Pulmonary artery endothelial cell (primary cell): ENCODE measurements at places on chromosomes 5 and 9. TPM values are rescaled to one million over a fixed set of nuclear protein-coding genes. Genes with fewer than 3 reads are reported as not detected.

Gene TAF11L10
- total RNA-seq, result not detected in 2 replicates

Gene CCNI2
- 0.04 TPM in 1 of 2 replicates, not detected in the other for total RNA-seq

Gene OR1Q1
- not detected in 2 replicates for total RNA-seq

Gene ZNF618
- total RNA-seq, result 14.8 and 15.8 TPM in 2 replicates

Gene PCDHGB4
- 9.3 and 12.4 TPM in 2 replicates for total RNA-seq

Gene PRDM9
- total RNA-seq, result not detected in 2 replicates

DNA sequence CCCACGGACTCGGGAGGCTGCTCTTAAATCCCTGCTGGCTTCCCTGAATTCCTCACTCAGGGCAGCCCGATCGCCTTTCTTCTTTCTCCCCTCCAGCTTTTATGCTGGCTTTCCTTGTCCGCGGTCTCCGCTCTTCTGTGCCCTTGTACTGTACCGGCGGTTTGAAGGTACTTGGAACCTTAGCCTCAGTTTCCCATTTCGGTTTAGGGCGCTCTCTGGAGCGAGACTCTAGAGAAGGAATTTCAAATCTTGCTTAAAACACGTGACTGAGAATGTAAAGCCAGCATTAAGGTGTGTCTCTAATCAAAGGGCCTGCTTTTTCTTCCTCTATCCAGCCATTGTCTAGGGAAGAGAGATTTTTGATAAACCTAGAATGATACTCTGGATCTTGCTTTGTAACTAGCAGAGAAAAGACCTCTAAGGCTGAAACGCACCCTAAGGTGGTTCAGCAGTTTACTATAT lies 650 bp downstream of the GPR107 start:
- DNase-seq, result no peak

DNA sequence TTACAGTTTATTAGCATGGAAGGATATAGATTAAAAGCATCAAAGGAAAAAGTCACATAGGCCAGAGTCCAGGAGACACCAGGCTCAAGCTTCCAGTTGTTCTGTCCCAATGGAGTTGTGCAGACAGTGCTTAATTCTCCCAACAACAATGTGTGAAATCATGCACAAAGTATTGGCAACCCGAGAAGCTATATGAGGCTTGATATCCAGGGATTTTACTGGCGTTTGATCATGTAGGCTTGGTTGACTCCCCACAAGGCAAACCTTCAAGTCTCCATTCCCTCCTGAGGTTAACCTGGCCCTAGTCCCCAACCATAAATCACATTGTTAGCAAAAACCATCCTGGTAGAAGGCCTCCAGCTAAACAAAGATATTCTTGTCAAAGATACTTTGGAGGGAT lies 141.5 kb downstream of the ADAMTS19 start:
- no peak for DNase-seq

DNA sequence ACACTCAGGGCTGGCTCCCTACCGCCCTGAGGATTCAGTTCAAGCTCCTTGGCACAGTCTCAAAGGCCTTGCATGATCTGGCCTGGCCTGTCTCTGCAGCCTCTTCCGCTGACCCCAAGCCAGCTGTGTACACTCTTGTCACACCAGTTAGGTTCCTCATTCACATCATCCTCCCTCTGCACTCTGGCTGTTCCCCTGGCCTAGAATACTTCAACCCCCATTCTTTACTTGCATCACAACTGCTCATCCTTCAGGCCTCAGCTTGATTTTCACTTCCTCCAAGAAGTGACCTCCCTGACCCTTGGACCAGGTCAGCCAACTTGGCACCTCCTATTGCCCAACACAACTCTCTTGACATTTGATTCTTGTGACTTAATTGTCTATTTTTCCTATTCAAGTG lies 18.9 kb upstream of the PFDN1 start:
- DNase-seq, result no peak

- no peak for DNase-seq
Measured at GRCh38 chr9:73284377-73284776, 132.7 kb downstream of the ANXA1 start.

DNA sequence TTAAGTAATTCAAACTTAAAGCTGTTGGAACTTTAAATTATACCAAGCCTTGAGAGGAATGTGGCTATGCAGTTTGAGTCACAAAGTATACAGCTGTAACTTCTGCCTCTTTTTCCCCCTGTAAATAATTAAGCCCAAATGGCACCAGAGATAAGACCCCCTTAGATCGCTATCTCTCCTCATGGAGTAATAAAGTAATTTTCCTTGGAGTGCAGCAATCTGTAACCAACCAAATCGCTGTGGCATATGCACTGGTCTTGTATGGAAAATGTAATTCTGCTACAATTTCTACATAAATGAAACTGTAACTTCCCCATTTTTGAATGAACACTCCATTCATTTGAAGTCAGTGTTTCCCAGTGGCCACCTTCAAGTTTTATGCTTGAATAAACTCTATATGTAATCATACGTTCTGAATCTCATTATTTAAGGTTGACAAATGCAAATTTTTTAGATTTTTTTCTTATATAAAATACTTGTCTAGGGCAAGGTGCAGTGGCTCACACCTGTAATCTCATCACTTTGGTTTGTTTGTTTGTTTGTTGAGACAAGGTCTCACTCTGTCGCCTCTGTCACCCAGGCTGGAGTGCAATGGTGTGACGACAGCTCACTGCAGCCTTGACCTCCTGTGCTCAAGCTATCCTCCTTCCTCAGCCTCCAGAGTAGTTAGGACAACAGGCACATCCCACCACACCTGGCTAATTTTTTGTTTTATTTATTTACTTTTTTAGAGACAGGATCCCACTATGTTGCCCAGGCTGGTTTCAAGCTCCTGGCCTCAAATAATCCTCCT lies 12.3 kb downstream of the SUSD1 start:
- DNase-seq, result no peak

- DNase-seq, result no peak
Measured at GRCh38 chr9:137427454-137428310, 4.5 kb downstream of the NOXA1 start.

- DNase-seq, result no peak
Measured at GRCh38 chr9:5556101-5556705, 45.9 kb downstream of the PDCD1LG2 start.

- no peak for DNase-seq
Measured at GRCh38 chr5:137693307-137693950, 42.5 kb downstream of the KLHL3 start.

DNA sequence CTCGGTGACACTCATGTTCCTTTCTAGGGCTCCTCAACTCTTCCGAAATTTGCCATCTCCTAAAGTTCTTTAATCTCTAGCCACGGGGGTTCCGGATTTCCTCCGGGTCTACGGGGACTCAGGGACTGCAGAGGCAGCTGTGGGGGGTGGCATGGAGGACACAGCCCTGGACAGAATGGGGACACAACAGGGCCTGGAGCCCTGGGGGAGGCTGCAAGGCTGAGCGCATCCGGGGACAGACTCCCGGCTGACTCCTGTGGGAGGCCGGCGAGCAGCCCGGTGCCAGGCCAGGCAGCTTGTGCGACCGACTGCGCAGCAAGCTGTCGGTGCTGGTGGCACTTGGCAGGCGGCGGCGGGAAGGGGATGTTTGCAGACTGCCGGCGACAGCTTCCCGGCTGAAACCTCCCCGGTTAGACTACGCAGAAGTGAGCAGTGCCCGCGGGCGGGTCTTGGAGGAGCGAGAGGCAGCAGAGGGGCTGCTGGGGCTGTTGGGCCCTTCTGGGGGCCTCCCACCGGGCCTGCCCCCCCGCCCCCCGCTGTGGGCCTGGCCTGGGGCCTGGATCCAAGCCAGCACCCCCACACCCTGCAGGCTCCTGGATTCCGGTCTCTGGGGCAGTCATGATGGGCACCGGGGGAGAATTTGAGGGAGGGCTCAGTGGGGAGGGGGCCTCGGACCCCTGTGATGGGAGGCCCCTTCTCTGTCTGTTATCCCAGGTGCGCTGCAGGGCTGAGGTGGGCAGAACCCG lies 28.7 kb upstream of the UBAC1 start:
- no peak for DNase-seq

GRCh38 chr5:172837640-172838039 lies 3.6 kb downstream of the ERGIC1 start:
- no peak for DNase-seq

DNA sequence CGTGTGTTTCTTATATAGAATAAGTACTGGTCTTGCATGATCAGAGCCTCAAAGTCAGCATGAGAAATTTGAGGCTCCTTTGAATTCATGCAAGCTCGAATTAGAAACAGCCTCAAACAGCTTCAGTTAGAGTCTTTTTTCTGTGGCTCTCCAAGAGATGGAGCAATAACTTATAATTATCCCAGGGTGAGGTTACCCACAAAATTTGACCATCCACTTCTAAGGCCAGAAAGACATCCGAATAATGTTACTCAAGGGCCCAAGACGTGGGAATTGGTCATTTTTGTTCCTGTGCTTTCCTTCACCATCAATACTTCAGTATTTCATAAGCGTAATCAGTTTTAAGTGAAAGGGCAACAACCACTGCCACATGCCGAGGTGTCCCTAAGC lies 89.7 kb downstream of the DAPK1 start:
- no peak for DNase-seq

DNA sequence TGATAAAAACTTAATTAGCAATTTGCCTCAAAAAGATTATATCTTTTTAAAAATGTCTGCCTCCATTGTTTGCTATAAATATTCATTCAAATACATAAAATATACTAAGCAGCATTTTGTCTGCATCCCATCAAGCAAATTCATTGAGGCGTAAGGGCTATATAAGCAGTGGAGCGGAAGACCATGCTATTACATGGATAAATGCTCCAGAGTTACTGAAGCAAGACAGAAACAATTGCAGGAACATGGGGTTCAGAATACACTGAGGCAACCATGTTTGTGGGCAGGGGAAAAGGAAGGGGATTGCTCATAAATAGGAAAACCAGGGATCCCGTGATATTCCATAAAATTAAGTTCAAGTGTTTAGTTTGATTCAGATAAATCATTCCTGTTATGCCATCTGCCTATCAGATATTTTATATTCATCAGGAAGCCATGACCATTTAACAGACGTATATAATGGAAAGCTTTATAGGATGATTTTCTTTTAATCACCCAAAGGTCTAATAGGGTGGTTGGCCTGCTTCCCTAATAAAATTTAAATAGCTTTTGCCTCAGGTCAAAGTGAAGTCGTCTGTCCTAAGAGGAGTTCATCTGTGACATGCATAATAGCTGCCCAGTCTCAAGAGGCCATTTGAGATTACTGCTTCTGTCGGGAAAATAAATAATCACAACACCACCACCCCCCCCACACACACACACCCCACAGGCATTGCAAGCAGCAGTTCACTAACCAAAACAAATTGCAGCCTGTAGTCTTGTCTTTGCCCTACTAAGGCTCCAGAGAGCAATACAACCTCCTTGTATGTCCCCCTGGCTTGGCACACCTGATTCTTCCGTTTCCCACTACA lies 105.2 kb downstream of the RASEF start:
- no peak for DNase-seq

DNA sequence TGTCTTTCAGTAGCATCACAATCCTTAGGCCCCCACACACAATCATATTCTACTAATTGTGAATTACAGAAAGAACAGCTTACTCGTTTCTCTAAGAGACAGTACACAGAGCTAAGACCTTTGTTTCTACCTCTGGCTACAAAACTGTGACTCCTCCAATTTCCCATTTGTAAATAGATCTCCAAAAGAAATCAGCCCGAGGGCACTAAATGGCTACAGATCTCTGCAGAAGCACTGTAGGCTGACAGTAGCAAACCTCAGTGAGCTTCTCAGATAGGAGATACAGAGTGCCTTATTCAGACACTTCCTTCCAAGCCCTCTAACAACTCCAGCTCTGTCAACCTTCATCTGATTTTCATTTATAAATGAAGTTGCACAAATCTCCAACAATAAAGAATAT lies 51.0 kb downstream of the EFNA5 start:
- no peak for DNase-seq

GRCh38 chr5:178651046-178651810 lies 24.4 kb upstream of the CLK4 start:
- no peak for DNase-seq

GRCh38 chr5:32369542-32370155 lies 56.9 kb upstream of the MTMR12 start:
- DNase-seq, result no peak

DNA sequence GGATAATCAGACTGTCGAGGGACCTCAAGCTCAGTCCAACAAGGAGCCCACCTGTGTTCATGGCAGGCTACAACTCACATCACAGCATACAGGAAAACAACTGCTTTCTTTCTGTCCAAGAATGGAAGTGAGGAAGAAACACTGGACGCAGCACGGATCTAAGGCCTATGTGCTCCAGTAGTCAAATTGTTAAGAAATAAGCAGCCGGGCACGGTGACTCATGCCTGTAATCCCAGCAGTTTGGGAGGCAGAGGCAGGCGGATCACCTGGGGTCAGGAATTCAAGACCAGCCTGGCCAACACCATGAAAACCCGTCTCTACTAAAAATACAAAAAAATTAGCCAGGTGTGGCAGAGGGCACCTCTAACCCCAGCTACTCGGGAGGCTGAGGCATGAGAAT lies 427.8 kb downstream of the BNC2 start:
- DNase-seq, result no peak
